PC-3 (cell line): ENCODE measurements at places on chromosomes 12 and 14. TPM values are rescaled to one million over a fixed set of nuclear protein-coding genes. Genes with fewer than 3 reads are reported as not detected.

DNA sequence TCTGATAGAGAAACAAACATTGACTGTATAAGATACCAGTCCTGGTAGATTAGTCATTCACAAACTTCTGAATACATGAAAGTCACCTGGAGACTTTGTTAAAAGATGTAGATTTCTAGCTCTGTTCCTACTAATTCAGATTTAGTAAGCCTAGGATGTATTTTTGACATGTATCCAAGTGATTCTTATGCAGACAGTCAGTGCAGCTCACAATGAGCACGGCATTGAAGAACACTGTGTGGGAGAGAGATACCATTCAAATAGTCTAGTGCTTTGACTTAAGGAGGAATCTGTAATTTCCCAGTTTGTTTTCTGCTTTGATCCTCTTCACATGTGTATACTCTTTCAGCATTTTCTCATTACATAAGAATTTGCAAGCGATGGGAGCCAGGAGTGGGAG lies 68.7 kb upstream of the STXBP6 start:
- DNase-seq: no peak

Gene CPSF6
- 94.6 and 96.7 TPM in 2 replicates for total RNA-seq

Gene KRT83
- 0.33 and 1.1 TPM in 2 replicates for total RNA-seq

DNA sequence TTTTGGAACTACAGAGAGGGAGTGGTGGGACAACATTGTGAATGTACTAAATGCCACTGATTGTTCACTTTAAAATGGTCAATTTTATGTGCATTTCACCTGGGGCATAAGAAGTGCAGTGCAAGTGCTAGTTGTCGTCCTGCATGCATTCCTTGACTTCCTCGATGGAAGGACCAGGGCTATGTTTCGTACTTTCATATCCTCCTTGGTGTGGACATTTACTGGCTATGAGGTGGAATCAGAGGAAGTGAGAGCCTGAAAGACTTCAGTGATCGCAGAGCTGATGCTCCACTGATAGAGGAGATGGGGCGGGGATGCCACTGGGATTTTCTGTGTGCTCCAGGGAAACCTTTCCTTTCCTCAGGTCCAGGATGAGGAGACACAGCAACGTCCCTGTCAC lies 54.1 kb upstream of the DDX11 start:
- DNase-seq: no peak
